ENCODE measurements at places on chromosomes 3 and 15. TPM values are rescaled to one million over a fixed set of nuclear protein-coding genes. Genes with fewer than 3 reads are reported as not detected.

GRCh38 chr3:105764378-105765307, 104.2 kb downstream of the CBLB start:
- no peak for DNase-seq

- DNase-seq = peak; percentile 82
Measured at GRCh38 chr3:168248383-168249204, 152.9 kb upstream of the GOLIM4 start.

DNA sequence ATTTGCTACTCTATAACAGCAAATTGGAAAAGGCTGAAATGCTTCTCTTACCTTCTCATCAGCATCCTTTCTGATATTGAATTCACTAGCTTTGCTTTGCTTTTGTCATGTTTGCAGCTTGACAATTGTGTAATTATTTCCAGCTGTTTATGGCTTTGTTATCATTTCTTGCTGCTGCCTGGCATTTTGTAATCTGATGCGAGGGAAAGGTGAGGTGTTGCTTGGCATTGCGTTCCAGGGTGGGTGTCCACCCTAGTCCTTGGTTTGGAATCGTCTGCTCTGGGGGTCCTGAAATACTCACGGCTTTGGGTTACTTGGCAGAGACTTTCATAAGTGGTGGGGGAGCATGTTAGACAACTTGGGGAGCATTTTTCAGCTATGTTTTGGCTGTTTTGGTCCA, 2.9 kb downstream of the CACNA2D3 start:
- DNase-seq = no peak

The WDR49 gene
- total RNA-seq = 33.9 TPM

The DZIP1L gene
- 27.6 TPM for total RNA-seq

DNA sequence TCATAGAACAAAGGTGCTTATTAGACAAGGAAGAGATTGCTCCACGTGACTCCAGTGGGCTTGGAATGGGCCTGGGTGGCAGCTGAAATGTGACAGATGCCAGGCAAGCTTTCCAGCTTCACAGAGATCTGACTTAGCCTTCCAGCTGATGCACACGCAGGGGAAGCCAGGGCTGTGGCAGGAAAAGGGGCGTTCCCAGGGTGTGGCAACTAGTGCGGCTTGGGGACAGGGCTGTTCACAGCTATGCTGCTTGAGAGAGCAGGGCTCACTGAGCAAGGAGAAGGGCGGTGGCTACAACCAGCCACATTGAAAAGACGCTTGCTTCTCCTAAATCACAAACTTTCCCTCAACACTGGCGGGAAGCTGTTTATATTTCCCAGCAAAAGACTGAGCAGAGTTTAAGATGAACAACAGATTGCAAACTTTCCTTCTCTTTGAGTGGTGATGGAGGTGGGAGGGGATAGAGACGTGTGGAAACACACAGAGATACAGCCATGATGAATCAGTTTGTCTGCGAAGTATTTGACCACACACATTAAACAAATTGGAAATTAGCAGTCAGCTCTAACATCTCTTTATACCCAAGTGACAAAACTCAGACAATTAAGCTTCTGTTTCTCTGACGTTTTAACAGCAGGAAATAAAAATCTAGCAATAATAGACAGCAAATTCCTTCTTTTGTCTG, 127.5 kb downstream of the BDH1 start:
- peak; percentile 62 for DNase-seq

GRCh38 chr3:123757281-123757940, 126.7 kb downstream of the MYLK start:
- DNase-seq = no peak

The IQCF5 gene
- not detected for total RNA-seq

DNA sequence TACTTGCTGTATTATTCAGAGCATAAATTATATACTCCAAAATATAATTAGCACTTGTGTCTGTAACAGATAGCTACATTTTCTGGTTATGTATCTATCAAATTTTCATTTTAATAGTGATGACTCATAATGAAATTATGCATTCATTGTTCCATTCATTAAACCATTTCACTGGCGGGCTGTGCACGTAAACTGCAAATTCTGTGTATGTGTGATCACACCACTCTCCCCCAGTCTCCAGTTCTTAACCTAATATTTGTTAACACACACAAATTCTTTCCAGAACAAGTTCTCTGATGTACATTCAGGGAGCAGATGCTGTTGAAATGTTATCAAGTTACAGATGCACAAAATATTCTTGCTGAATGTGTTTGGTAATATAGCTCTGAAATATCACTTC, 3.8 kb upstream of the KCNMB2 start:
- no peak for DNase-seq

The SEMA3F gene
- total RNA-seq = 27.8 TPM

The GOLGA8M gene
- 2.1 TPM for total RNA-seq

GRCh38 chr3:31906182-31906581, 74.9 kb downstream of the OSBPL10 start:
- no peak for DNase-seq

DNA sequence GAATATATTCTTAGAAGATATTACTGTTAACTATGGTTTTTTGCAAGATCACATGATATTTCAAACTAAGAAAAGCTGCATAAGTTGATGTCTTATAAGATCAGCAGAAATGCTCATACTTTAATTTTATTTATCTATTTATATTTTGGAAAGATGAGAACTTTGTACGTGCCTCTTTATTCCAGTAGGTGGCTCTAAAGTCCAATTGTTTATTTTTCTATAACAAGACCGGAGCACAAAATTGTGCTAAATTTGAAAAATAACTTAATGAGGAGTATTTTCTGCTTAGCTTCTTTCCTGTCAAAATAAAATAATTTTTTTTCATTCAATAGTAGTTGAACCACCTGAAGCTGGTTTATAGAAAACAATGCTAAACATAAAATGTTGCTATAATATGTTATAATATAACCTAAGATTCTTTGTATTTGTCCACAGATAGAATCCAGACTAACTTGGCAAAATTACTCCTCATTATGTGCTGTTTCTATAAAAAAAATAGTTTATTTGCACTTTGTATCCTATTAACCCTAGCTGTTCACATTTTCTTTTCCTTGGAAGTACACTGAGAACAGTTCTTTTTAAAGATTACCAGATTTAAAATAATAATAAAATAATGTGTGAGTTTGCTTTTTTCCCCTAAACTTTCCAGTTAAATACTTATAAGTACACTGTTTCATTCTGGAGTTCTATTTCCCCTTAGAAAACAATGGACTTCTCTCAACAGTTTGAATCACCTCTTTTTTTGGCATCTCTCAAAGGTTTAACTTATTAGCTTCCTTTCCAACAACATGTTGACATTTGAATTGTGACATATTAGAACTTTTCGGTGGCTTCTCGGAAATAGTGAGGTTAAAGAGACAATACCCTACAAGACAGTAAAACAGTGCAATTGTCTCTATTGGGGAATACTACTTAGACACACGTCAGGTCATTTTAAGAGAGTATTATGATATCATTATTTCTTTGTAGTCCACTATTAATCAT, 530.0 kb downstream of the MECOM start:
- peak; percentile 69 for DNase-seq

- peak; percentile 86 for DNase-seq
Measured at GRCh38 chr3:4355401-4356219, 52.4 kb downstream of the SETMAR start.

The LRRIQ4 gene
- total RNA-seq = 0.09 TPM

DNA sequence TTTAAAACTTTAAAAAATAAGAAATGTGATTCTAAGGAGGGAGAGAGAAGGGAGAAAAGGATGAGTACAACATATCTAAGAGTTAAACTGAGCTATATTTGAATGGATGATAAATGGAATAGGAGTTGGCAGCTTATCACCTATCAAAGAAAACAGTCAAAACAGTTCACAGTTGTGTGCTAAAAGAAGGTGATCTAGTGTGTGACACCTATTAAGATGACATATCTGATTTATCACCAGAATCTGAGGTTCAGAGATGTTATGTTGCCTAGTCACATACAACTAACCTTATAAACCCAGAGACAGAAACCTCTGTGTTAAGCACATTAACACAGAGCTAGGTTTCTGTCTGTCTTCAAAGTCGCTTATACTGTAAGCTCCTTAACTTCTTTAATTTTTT, 3.0 kb downstream of the ATP13A3 start:
- no peak for DNase-seq

- DNase-seq = no peak
Measured at GRCh38 chr15:49619226-49619625, 1.4 kb downstream of the FAM227B start.

The MYRIP gene
- 2.5 TPM for total RNA-seq

GRCh38 chr3:25547943-25548674, 116.6 kb downstream of the TOP2B start:
- DNase-seq = no peak

The SHC4 gene
- total RNA-seq = 1.9 TPM

GRCh38 chr3:127008236-127008635, 25.3 kb downstream of the PLXNA1 start:
- DNase-seq = no peak

- no peak for DNase-seq
Measured at GRCh38 chr3:194539498-194539897, 52.7 kb upstream of the ATP13A3 start.

The UNC13C gene
- total RNA-seq = 16.0 TPM

- DNase-seq = no peak
Measured at GRCh38 chr3:48240000-48240963, 622 bp upstream of the ZNF589 start.

The GOLGA8S gene
- total RNA-seq = 0.40 TPM

The CNTN3 gene
- total RNA-seq = 51.0 TPM

DNA sequence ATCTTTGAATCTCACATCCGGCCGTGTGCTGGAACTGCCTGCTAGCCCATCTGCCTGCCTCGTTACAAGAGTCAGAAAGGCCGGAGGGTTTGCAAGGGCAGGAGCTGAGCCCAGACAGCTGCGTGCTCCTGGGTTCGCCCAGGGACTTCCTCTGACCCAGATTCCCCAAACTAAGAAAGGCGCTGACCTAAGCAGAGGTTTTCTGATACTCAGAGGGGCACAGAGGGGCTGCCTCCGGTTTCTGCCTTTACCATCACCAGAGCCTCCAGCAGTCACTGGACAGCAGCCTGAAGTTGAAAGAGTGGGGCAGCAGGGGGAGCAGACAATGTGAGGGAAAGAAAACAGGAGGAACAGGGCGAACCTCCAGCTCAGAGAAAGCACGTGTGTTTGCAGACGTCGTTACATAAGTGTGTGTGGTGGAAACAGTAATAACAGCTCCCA, 33.4 kb upstream of the RAD18 start:
- peak; percentile 85 for DNase-seq

- no peak for DNase-seq
Measured at GRCh38 chr3:50623840-50624474, 7.0 kb downstream of the MAPKAPK3 start.

The ADIPOQ gene
- 0.09 TPM for total RNA-seq

DNA sequence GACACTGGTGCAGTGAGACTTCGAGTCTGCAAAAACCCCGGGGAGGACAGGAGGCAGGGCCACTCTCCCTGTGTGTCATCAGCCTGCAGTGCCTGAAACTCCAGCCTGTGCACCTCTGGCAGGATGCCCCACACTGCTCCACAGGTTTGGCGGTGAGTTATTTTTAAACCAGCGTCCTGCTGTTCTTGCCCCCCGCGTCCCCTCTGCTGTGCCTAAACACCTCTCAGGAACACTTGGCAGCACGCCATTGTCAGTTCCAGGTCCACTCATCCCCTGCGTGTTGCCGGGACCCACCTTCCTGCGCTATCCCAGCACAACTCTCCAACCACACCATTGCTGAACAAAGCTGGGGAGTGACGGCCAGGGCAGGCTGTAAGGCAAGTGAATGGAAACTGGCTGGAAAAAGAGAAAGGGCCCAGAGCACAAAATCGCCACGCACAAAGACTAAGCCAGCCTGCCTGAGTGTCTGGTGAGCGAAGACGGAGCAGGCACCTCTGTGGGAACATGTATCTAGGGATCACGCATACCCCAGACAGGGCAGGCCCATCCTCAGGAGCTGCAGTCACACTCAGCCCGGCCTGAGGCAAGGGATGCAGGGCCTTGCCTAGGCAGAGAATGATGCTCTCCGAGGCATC, 3.1 kb upstream of the PLA2G4F start:
- DNase-seq = peak; percentile 36

DNA sequence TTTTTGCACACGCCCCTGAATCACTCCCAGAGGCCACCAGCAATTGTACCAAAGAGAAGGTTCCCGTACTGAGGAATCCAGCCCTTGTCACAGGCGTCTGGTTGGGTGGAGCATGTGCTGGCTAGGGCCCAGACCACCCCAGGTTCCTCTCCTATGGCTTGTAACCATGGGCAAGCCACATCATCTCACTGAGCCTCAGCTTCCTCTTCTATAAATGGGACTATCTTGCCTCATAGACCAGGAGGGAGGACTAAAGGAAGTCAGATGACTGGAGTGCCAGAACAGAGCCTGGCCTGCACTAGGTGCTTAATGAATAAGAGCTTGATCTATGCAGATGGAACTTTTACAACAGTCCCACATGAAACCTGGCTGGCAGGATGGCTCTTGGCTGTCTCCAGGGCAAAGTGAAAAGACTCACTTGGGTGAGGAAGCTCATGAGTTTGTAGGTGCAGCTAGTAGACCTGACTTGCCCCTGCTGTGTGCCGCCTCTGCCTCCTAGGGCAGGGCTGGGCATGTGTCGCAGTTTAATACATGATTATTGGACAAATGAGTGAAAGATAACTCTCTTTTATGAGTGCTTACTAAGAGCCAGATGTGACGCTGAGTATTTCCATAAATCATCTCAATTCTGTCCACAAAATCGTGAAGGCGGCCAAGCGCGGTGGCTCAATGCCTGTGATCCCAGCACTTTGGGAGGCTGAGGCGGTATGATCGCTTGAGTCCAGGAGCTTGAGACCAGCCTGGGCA, 29.3 kb downstream of the CTSH start:
- DNase-seq = no peak

- DNase-seq = no peak
Measured at GRCh38 chr3:45826321-45826720, 15.6 kb downstream of the LZTFL1 start.

- DNase-seq = no peak
Measured at GRCh38 chr3:147793841-147794240, 384.7 kb downstream of the ZIC1 start.

DNA sequence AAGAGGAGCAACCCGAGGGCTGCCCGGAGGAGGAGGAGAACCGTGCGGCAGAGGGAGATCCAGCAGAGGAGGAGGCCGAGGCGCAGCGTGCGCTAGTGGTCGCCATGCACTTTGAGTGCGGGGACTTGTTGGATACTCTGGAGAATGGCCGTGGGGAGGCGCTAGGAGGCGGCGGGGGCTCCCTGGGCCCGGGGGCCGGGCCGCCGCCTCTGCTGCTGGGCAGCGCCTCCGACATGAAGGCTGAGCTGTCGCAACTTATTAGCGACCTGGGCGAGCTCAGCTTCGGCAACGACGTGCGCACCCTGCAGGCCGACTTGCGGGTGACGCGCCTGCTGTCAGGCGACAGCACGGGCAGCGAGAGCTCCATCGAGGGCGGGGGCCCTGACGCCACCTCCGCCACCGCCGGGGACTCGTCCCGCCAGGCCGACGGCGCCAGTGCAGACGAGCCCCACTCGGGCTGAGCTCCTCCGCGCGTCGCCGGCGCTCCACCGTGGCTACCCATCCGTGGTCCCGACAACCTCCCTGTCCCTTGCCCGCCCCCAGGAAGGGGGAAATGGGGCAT, 2.0 kb downstream of the FAM43A start:
- DNase-seq = peak; percentile 78

DNA sequence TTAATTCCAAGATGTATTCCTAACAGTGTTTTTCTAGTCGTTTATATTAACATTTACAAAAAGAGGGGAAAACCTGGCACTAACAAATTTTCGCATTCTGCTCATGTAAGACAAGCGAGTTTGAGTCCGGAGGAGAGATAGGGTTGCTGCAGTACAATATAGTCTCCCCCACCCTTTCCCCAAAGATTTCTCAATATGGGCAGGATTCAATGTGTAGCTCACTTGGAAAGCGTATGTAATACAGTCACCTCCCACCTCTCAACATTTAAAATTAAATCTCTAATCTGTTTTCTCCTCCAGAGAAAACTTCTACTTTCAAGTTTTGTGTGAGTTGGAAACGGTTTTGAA, 57.9 kb downstream of the CMSS1 start:
- DNase-seq = peak; percentile 84

All from lung (tissue), 17 donors.